Karpas-422 (cell line): ENCODE measurements at places on chromosomes 11 and 22. TPM values are rescaled to one million over a fixed set of nuclear protein-coding genes. Genes with fewer than 3 reads are reported as not detected.

Gene DEUP1
- not detected in 2 replicates for total RNA-seq

Gene ZNF408
- 5.1 and 7.4 TPM in 2 replicates for total RNA-seq

Gene DENND6B
- 0.90 and 2.7 TPM in 2 replicates for total RNA-seq

Gene GP1BB
- not detected in 2 replicates for total RNA-seq

Gene MMP1
- total RNA-seq: not detected in 2 replicates

Gene IL10RA
- 25.5 and 49.8 TPM in 2 replicates for total RNA-seq

Gene ADORA2A
- 65.9 and 86.7 TPM in 2 replicates for total RNA-seq

Gene DEPDC7
- not detected in 2 replicates for total RNA-seq

Gene SCGB1D2
- not detected in 2 replicates for total RNA-seq

DNA sequence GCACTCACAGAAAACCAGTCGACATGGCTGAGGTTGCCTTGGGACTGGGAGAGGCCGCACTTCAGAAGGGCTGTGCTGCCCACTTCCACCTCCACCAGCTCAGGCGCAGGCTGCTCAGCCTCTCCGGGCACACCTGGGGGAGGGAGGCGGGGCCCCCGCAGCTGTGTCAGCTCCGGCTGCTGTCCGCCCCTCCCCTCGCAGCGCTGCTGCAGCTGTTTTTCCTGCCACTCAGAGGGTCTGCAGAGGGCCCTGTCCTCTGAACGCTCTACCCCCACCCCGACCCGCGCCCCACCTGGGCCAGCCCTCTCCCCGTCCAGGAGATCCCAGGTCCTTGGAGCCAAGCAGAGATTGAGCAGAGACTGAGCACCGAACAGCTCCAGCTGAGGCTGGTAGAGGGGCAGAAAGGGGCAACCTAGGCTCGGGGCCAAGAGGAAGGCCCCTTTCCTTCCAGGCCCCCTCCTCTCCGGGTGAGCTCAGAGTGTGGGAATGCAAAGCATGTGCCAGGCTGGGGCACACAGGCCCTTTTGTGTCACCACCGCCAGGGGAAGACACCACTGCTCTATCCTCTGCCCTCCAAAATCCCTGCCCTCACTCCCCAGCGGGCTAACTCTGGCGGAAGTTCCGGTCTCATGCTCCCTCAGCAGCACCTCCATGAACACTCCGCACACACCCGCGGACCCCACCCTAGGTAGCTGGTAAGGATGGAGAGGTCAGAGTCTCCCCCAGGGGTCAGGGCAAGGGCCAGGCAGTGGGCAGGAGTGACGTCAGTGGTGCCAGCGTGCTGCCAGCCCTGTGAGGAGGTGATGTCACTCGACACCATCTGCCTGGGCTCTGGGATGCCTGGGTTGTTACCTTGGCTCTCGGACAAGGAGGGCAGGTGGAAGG, 1.6 kb downstream of the MCAM start:
- peaks cover 43% of the 10 kb centered on the region for H3K4me1 ChIP-seq
- DNase-seq: peak; percentile 71
- no peaks in the 10 kb centered on the region for H3K27me3 ChIP-seq
- no peaks in the 10 kb centered on the region for H3K36me3 ChIP-seq
- no peak overlapping the region for H3K27ac ChIP-seq
- peak overlapping the region; percentile 65 for H3K4me3 ChIP-seq

DNA sequence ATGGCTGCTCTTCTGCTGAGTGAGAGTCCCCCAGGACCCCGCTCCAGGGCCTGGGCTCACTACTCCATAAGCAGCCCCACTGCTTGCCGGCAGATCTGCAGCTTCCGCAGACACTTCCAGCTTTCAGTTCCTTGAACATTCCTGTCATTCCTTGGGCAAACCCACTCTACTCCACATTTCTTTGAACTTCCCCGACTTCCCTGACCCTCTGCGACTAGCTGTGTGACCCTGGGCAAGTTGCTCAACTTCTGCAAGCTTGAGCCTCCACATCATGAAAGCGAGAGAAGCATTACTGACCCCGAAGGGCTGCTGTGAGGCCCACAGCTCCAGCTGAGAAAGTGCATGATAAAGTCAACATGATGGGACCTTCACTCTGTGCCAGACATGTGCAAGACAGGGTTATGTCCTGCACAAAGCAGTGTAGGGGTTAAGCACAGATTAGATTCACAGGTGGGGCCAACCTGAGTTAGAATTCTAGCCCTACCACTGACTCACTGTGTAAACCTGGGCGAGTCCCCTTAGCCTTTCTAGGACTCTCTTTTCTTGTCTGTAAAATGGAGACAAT, 51.8 kb downstream of the THAP12 start:
- no peak for DNase-seq
- no peak overlapping the region for H3K27ac ChIP-seq
- H3K4me1 ChIP-seq: no peaks in the 10 kb centered on the region
- H3K4me3 ChIP-seq: no peak overlapping the region
- H3K36me3 ChIP-seq: no peaks in the 10 kb centered on the region

GRCh38 chr11:108224911-108225786, 2.3 kb downstream of the ATM start:
- peak overlapping the region; percentile 74 for H3K4me3 ChIP-seq
- H3K36me3 ChIP-seq: peaks cover 48% of the 10 kb centered on the region
- H3K27ac ChIP-seq: peak overlapping the region; percentile 87
- peak; percentile 92 for DNase-seq
- H3K4me1 ChIP-seq: peaks cover 43% of the 10 kb centered on the region

DNA sequence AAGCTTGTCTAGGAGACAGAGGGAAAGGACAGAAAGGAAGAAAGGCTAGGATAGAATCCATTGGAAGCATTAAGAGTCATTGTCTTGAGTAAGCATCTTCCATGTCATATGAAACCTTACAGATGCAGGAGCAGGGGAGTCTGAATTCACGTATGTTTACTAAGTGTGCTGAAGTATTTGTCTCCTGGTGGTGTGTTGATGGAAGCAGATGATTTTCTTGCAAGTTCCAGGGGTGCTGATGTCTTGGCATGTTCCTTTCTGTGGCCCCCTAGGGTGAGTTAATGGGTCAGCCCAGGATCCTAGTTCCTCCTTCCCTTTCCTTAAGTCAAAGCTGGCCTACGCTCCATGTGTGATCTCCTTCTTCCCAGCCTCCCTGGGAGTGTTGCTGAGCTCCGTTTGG, 110.2 kb downstream of the TEAD1 start:
- DNase-seq: no peak
- H3K36me3 ChIP-seq: no peaks in the 10 kb centered on the region
- H3K4me1 ChIP-seq: no peaks in the 10 kb centered on the region
- H3K27ac ChIP-seq: no peak overlapping the region
- H3K4me3 ChIP-seq: no peak overlapping the region

- no peaks in the 10 kb centered on the region for H3K27me3 ChIP-seq
- peak overlapping the region; percentile 39 for H3K4me3 ChIP-seq
- H3K4me1 ChIP-seq: peaks cover 93% of the 10 kb centered on the region
- peak; percentile 91 for DNase-seq
- H3K36me3 ChIP-seq: peaks cover 11% of the 10 kb centered on the region; the same call in 1 of the 2 replicates
- H3K27ac ChIP-seq: peak overlapping the region; percentile 81
These were observed 11.4 kb downstream of the PACS1 start for GRCh38 chr11:66081505-66081904.

- no peaks in the 10 kb centered on the region for H3K4me1 ChIP-seq
- H3K4me3 ChIP-seq: no peak overlapping the region
- H3K27ac ChIP-seq: no peak overlapping the region
- no peak for DNase-seq
These were observed 100.0 kb upstream of the B3GAT1 start for GRCh38 chr11:134512061-134512460.

- no peak overlapping the region for H3K4me3 ChIP-seq
- H3K36me3 ChIP-seq: no peaks in the 10 kb centered on the region; the same call in 1 of the 2 replicates
- no peaks in the 10 kb centered on the region for H3K4me1 ChIP-seq
- no peak for DNase-seq
These were observed 13.4 kb upstream of the ST14 start for GRCh38 chr11:130145975-130146776.

DNA sequence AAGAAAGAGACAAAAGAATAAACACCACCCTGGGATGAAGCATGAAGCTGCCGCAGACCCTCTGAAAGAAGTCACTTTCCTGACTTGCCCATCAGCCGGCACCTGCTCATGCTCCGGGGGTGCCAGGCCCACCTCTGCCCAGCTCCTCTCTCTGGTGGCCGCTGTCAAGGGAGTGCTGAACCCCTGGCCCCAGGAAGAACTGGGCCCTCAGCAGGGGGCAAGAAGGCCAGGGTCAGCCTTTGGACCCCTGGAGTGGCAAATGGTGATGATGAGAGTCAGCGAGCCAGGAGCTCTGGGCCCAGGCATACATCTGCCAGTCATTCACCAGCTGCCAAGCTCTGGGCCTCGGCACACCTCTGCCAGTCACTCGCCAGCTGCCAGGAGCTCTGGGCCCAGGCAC, 17.4 kb downstream of the TTLL8 start:
- DNase-seq: no peak
- no peak overlapping the region for H3K27ac ChIP-seq
- H3K27me3 ChIP-seq: peaks cover 4% of the 10 kb centered on the region; the same call in 1 of the 2 replicates
- no peaks in the 10 kb centered on the region for H3K4me1 ChIP-seq
- H3K4me3 ChIP-seq: no peak overlapping the region
- H3K36me3 ChIP-seq: no peaks in the 10 kb centered on the region

GRCh38 chr11:61609980-61610366, 29.1 kb upstream of the SYT7 start:
- no peaks in the 10 kb centered on the region for H3K27me3 ChIP-seq
- DNase-seq: peak; percentile 81

DNA sequence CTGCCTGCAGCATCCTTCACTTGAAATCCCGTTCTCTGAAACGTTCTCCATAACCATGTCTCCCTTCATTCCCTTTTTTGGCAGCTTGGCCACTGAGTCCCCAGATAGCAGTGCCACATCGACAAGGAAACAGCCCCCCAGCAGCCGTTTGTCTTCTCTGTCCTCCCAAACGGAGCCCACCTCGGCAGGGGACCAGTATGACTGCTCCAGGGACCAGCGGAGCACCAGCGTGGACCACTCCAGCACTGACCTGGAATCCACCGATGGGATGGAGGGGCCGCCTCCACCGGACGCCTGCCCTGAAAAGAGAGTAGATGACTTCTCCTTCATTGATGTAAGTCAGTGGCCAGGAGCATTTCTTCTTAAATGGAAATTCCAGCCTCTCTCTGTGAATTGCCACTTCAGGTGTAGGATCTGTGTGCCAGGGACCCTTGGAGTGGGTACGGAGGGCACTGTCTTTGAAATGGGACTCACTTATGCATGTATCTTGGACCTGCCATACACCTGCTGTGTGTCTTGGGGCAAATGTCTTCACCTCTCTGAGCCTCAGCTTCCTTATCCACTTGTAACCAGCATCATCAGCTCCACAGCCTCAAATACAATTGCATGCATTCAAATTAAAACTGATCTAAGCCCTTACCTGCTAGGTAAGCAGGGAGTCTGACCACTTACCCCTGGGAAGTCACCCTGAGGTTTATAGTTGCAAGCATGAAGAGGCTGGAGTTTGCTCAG, 25.3 kb upstream of the CRYBB3 start:
- H3K4me3 ChIP-seq: no peak overlapping the region
- DNase-seq: no peak
- no peak overlapping the region for H3K27ac ChIP-seq
- H3K4me1 ChIP-seq: no peaks in the 10 kb centered on the region
- H3K27me3 ChIP-seq: no peaks in the 10 kb centered on the region

DNA sequence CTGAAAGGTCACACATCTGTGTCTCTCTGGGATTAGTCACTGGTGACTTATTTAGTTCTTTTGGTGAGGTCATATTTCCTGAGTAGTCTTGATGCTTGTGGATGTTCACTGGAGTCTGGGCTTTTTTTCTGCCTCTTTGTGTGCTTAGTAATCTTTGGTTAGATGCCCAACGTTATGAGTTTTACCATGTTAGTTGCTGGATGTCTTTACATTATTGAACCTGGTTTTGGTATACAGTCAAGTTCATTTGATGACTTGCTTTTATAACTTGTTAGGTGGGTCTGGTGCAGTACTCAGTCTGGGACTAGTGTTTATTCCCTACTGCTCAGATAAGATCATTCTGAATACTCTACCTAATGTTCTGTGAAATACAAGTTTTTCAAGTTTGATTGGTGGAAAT, 26.2 kb upstream of the SLC37A2 start:
- H3K27ac ChIP-seq: no peak overlapping the region
- no peaks in the 10 kb centered on the region for H3K4me1 ChIP-seq
- H3K36me3 ChIP-seq: no peaks in the 10 kb centered on the region; the same call in 1 of the 2 replicates
- H3K4me3 ChIP-seq: no peak overlapping the region

DNA sequence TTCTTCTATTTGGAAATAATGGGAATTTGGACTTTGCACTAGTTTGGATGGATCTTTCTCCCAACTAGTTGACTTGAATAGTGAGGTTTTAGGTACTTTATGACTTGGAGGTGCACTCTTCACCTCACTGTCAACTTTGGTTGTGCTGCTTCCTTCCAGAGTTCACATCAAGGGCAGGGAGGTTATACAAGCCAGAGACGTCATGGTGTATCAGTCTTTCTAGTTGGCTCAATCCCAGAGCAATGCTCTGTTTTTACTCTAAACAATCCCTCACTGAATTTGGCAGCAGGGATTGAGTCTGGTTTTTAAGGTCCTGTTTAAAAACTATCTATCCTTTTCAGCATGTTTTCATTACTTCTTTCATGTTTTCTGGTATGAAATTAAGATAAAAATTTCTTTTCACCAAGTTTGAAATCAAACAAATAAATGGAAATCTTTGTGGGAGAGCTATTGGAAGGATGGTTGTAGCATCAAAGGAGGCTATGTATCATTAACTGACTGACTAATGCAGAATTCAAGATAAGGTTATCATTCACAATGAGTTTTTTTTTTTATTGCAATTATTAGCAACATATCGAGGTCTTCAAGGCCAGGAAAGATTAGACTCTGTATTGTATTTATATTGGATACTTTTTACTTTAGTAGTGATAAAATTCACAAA, 28.0 kb upstream of the ZBED5 start:
- H3K4me3 ChIP-seq: no peak overlapping the region
- no peaks in the 10 kb centered on the region for H3K36me3 ChIP-seq
- H3K27ac ChIP-seq: no peak overlapping the region
- DNase-seq: no peak

GRCh38 chr11:2798951-2799761, 86.4 kb downstream of the CDKN1C start:
- H3K27ac ChIP-seq: no peak overlapping the region
- no peaks in the 10 kb centered on the region for H3K36me3 ChIP-seq
- DNase-seq: no peak
- H3K4me1 ChIP-seq: no peaks in the 10 kb centered on the region
- no peaks in the 10 kb centered on the region for H3K27me3 ChIP-seq
- H3K4me3 ChIP-seq: no peak overlapping the region

GRCh38 chr11:26702406-26702805, 19.5 kb downstream of the SLC5A12 start:
- no peak for DNase-seq
- H3K4me3 ChIP-seq: no peak overlapping the region
- H3K27me3 ChIP-seq: no peaks in the 10 kb centered on the region

GRCh38 chr11:133776671-133777367, 68.5 kb downstream of the SPATA19 start:
- H3K4me1 ChIP-seq: no peaks in the 10 kb centered on the region
- no peaks in the 10 kb centered on the region for H3K27me3 ChIP-seq
- no peak for DNase-seq
- H3K36me3 ChIP-seq: no peaks in the 10 kb centered on the region
